ENCODE measurements at places on chromosomes 1 and 21.
A peak's percentile ranks its signal among the peaks of the same experiment; 100 is the strongest.

GRCh38 chr1:3902571-3903091 is 2.6 kb upstream of the C1orf174 start:
- no peak for DNase-seq

DNA sequence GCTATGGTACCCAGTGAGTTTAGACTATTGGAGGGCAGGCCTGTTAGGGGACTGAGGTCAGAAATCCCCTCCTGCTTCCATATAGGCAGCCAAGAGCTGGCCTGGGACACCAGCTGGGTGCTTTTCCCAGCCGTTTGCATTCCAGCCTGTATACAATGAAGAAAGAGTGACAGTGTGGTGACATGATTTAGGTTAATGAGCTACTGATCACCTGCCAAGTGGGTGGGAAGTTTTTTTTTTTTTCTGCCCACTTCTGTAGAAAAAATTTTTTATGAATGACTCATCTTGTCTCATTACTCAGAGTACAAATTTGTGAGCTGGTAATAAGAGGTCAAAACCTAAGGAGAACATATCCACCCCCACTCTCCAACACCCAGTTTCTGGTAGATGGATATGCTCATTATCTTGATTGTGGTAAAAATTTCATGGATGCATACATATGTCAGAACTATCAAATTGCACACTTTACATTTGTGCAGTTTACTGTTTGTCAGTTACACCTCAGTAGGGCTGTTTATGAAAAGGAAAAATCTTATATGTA is 16.4 kb upstream of the CGN start:
- DNase-seq = peak; percentile 24

DNA sequence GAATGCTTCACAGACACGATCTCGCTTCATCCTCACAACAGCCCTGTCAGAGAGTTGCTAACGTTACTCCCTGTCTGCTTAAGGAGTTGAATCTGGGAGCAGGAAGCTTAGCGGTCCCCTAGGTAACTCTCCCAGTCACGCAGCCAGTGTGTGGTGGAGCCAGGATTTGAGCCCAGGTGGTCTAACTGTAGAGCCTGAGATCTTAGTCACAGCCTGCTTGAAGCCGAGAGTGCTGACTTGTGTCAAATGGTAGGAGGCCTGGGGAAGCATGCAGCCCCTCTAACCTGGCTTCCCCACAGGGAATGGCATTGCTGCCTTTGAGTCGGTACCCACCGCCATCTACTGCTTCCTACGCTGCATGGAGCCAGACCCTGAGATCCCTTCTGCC is 4.1 kb downstream of the ADPRS start:
- no peak for DNase-seq

DNA sequence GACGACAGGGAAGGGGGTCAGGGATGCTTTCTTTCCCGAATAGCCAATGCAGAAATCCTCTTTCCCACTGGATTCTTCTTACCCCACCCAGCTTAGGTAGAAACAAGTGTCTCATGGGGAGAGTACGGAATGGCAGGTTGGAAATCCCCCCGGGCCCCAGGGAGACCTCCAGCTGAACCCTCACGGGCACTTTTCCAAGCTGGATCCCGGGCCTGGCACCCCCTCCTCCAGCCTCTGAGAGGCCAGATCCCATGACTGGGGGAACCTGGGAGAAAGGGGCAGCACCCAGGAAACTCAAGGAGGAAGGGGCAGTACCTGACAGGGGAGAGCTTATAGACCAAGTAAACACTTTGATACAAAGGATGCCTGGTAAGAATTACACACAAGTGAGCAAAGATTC is 1.3 kb downstream of the PKP1 start:
- no peak for DNase-seq

DNA sequence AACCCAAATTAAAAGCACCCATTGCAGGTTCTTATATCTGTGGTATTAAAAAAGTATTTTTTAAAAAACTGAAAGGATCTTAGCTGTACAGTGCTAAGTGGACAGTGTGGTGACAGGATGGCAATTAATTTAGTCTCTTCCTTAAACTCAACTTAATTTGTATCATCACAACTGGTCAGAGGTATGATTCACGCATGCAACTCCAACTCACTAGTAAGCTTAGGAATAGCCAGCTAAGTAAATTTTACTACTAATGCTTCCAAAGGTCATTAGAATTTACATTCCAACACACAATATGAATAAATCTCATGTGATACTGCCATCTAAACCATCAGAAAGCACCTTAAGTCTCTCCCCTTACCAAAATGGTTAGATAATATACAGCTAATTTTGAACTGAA is 35.4 kb downstream of the ENAH start:
- no peak for DNase-seq

DNA sequence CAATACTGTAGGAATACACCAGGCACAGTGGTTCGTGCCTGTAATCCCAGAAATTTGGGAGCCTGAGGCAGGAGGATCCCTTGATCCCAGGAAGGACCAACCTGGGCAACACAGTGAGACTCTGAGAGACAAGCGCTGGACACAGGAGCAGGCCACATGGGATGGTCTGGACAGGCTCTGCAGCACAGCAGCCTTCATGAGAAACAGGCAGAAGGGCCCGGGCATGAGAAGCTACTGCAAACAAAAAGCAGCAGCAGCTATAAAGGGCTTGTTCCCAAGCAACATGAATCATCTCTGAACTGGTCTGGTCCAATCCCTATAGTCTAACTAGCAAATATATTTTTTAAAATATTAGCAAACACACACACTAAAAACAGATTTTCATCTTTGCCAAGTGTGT is 35.5 kb upstream of the SLAMF9 start:
- no peak for DNase-seq

DNA sequence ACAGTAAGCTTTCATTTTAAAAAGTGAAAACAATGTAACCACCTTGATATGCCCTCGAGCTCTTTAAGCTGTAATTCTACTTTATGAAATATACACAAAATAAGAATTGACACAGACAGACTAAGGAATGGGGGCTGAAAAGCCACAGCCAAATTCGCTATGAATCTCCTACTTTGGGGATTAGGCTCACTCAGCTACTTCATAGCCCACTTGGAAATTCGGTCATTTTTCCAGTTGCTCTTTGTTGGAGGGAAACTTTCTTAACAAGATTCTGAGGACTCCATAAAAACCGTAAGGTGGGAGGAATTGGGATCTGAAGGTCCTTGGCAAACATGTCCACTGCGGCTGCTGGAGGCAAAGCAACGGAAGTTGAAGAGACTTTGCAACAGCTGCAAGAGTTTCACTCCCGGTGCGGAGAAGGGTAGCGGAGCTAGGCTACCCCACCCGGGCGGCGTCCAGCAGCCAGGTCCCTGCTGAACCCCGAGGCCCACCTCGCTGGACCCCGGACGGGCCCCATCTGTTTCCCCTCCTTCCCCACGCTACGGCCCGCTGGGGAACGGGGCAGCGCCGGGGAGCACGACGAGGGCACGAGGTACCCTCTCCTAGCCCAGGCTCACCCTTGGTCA is 634 bp downstream of the MYCBP start:
- DNase-seq = no peak

- DNase-seq = no peak
These were observed 18.5 kb upstream of the LYPLAL1 start for GRCh38 chr1:219155135-219155534.

- DNase-seq = no peak
These were observed 36.6 kb downstream of the RUNX3 start for GRCh38 chr1:24893431-24893830.

Measured in fibroblast of the conjunctiva (primary cell).